ENCODE measurements at places on chromosomes 1 and 21.

GRCh38 chr1:19680644-19681043, 16.0 kb downstream of the HTR6 start:
- DNase-seq, result no peak

- DNase-seq, result no peak
Measured at GRCh38 chr1:12420171-12420570, 190.3 kb downstream of the VPS13D start.

GRCh38 chr1:26524181-26524580, 5.4 kb upstream of the RPS6KA1 start:
- DNase-seq, result no peak

DNA sequence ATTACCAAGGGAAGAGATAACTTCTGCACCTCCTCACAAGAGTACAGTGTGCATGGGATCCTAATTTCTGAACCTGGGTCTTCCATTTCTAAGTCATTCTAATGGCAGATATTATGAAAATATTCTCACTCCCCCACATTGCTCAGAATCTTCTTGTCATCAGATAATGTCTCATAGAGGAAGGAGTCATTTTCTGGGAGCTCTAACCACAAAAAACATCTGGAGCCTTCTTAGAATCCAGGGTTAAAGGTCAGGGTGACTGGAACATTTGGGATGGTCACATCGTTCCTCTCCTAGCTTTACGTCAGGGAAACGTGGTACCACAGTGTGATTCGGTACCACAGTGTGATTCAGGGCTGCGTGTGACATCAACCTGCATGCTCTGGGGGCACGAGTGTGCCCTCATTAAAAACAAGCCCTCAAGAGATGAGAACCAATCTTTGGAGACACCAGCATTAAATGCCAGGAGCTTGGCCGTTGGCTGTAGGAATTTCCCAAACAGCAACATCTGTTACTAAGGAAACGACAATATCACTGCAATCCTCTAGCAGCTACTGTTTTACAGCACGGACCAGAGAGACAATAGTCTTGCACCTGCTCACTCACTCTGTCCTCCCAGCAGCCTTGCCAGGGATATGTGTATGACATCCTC, 179.1 kb downstream of the PSMG1 start:
- DNase-seq, result no peak

GRCh38 chr1:195970209-195970608, 638.0 kb downstream of the KCNT2 start:
- no peak for DNase-seq

GRCh38 chr1:115952547-115952946, 23.8 kb upstream of the SLC22A15 start:
- DNase-seq, result no peak

DNA sequence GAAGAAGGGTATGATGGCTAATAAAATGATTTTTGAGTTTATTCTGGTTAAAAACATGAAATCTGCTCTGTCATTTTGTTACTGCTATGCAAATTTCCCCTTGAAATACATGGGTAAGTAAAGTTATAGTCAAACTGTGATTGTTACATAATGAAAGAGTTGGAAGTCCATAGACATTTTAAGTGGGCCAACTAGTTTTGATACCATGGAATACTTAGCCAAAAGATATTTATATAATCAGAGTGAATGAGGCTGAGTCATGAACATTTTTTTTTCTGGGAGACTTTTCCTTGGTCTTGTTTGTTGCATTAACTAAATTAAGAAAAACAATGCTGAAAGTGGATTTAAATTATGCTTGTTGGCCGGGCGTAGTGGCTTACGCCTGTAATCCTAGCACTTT, 58.2 kb upstream of the MPC2 start:
- no peak for DNase-seq

DNA sequence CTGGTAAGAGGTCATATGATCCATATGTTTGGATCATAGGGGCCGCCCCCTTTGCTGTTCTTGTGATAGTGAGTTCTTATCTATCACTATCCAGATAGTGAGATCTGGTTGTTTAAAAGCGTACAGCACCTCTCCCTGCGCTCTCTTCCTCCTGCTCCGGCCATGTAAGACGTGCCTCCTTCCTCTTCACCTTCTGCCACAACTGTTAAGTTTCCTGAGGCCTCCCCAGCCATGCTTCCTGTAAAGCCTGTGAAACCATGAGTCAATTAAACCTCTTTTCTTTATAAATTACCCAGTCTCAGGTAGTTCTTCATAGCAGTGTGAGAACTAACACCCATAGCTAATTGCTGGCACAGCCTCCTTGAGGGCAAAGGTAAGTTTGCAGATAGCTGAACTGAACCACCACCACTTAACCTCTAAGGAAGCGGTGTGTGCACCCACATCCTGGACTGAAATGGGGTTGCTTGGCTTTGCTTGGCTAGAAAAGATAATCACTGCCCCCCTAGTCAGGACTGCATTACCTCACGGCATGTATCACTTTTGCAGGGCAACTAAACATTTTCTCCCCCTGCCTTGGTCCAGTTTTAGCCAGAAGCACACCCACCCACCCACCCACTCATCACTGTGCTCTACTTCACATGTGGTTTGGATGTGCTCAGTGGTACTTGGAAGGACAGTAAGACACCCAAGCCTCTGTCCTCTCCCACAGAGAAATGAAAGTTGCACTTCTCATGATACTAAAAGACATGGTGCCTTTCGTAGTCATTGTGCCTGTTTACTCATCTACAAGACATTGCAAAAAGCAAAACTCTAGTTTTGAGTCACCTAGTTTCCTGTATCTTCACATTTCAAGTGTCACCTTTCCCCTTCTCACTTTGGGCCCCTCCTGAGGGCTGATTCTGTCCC, 23.1 kb upstream of the PTAFR start:
- DNase-seq, result peak; percentile 10

- DNase-seq, result no peak
Measured at GRCh38 chr1:156262461-156263287, 14.8 kb upstream of the PAQR6 start.

- DNase-seq, result no peak
Measured at GRCh38 chr1:91647061-91647460, 146.4 kb downstream of the CDC7 start.

GRCh38 chr1:183567584-183567983, 22.7 kb downstream of the NCF2 start:
- no peak for DNase-seq

DNA sequence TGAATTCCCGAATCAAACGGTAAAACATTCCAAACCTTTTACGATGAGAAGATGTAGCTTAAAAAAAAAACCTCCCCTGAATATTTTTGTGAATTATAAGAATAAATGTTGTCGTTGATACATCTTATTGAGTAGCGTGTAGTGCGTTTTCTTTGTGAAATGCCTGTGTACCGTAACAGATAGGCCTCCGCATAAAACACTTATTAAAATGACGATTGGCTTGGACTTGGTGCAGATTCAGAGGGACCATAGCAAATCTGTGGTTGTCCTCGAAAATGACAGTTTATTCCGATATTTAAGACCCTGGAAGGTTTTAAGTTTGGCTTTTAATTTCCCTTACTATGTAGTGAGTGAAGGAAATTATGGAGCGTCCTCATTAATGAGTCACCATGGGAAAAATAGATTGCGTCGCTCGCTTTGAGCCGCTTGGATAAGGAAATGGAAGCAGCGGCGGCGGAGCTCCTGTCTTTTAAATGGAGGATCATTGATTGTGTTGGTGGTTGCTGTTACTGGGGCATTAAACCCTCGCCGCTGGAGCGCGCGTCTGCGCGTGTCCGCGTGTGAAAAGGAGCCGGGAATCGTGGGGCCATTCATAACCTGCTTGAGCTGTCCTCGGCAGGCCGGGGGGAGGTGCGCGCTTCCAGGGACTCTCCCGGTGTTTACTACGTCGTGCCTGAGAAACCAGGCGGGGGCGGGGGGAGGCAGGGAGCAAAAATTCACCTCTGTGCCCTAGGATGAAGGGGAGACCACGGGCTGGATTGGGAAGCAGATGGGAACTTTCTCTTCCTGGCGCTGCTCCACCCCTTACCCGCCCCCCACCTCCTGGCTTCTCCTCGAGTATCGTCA, 1.6 kb downstream of the SPEN start:
- DNase-seq, result peak; percentile 28

DNA sequence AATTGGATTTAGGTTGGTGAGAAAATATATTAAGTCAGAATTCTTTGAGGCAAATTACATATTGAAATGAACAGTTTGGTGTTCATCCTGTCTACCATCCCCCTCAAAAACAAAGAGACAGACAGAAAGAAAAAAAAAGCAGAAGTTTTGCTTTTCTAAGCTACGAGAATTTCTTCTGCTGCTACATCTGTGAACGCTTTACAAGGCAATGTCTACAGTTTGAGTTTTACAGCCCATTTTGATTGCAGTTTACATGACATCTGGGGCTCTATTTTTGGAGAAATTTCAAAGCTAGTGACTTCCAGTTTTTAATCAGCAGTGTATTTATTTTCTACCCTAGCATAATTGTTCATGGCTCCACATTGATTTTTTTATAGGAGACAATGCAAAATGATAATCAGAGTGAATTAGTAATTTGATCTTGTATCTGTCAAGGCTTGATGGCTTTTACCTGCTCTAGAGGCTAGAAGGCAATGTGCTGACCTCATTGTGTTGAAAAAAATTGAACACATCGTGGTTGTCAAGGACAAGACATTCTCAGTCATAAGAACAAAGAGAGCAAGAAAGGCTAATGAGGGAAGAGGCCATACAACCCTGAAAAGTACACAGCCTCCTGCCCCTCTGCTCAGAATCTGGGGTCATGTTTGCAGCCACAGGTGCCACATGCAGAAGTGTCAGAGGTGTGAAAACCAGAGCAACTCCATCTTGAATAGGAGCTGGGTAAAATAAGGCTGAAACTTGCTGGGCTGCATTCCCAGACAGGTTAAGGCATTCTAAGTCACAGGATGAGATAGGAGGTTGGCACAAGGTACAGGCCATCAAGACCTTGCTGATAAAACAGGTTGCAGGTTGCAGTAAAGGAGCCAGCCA, 201.0 kb upstream of the CAMK1G start:
- DNase-seq, result no peak

DNA sequence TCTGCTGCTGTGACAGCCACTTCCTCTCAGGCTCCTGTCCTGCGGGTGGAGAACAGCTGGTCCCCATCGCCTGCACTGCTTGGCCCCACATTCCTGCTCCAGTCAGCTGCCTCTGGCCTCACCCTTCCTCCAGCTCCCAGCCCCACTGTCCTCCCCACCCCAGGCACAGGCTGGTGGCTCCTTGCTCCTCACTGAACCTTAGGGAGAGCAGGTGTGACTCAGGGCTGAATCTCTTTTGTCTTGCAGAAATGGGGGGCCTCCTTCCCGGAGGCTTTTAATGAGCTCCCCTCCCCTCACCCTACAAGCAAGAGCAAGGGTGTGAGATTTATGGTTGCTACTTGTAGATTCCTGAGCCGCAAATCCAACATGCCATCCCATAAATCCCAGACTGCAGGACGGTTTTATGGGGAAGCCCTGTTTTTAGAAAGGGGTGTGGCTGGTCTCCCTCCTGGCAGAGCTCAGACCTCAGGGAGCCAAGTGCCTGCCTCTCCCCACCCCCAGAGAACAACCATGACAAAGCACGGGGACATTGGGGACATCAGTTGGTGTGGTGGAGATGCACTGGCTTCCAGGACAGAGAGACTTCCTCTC, 15.2 kb downstream of the CDK18 start:
- no peak for DNase-seq

- no peak for DNase-seq
Measured at GRCh38 chr1:155200920-155201319, 6.8 kb downstream of the THBS3 start.

DNA sequence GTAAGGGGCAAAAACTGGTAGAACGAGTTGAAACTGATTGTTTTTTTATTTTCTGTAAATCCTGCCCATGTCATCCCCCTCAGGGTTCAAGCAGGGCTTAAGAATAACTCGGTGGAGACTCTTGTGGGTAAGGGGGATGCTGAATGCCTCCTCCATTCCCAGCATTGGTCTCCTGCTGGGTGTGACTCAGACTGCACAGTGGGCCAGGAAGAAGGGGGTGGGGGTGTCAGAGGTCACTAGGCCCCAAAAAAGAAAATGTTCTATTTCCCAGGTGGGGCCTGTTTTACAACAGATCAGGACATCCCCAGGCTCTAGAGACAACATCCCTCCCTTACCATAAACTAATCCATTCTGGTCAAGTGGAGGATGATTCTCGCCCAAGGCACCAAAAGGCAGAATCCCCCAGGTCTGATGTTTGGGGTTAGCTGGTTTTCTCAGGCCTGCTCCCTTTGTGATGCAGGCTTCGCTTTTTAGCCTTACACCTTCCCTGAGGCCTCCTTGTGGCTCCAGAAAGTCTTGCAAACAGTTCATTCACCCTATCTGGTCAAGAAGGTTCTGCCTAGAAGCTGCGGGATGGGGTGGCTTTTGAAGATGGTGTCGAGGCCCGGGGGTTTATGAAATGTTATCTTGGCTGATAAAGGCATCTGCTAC, 10.7 kb upstream of the GRHL3 start:
- DNase-seq, result no peak

DNA sequence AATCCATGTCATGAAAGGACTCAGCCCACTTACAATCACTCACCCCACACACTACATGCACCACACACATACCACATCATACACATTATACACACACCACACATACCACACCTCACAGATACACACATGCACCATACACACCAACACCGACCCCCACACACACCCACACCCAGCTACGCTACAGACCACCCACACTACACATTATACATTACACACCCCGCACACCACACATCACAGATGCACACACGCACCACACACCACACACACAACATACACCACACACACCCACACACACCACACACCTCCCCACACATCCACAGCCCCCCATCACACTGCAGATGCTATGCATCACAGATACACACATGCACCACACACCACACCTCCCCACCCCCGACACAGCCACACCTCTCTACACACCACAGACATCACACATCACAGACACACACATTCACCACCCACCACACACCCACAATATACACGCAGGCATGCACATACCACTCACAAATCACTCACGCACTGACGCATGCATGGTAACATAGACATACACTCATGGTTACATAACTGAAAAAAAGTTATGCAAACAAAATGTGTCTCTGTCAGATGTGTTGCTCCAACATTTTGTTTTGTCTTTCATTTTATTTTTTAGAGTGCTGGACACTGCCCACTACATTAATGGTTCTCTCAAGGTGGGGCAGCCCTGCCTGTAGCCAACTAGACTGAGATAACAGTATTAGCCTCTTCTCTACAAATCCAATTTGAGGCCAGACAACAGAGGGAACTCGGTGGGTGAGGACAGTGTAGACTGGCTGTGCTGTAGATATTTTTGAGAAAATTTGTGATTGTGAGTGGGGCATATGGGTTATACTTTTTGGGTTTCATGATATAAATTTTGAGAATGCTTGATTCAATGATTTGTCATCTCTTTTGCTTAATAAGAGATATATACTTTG, 15.2 kb upstream of the PGBD2 start:
- DNase-seq, result no peak

DNA sequence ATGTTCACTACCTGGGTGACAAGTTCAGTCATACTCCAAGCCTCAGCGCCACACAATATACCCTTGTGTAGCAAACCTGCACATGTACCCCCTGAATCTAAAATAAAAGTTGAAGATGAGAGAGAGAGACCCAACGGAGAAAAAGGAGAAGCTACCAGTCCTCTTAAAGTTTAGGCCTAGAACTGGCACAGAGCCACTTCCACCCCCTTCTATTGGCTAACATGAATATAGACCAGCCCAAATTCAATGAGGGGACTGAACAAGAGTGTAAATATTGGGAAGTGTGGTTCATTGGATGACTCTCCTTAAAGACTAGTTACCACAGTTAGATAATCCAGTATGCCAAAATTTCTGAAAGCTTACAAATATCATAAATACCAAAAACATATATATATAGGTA, 139.9 kb upstream of the ATP1B1 start:
- DNase-seq, result no peak

GRCh38 chr1:30384286-30385245, 338.8 kb downstream of the MATN1 start:
- no peak for DNase-seq

- DNase-seq, result no peak
Measured at GRCh38 chr1:37846647-37847339, 12.6 kb downstream of the MTF1 start.

Measured in stimulated activated CD4-positive, alpha-beta T cell treated with anti-CD3 and anti-CD28 coated beads, Interleukin-15, amount 100 ng/mL, for 1 hour (primary cell).